ENCODE measurements at places on chromosomes 4 and X. TPM values are rescaled to one million over a fixed set of nuclear protein-coding genes. Genes with fewer than 3 reads are reported as not detected.

GRCh38 chrX:150683536-150684146 lies 9.6 kb upstream of the MTMR1 start:
- DNase-seq, result no peak

TCEAL7 gene
- 48.6 TPM for total RNA-seq

MXRA5 gene
- total RNA-seq, result 6.7 TPM

DNA sequence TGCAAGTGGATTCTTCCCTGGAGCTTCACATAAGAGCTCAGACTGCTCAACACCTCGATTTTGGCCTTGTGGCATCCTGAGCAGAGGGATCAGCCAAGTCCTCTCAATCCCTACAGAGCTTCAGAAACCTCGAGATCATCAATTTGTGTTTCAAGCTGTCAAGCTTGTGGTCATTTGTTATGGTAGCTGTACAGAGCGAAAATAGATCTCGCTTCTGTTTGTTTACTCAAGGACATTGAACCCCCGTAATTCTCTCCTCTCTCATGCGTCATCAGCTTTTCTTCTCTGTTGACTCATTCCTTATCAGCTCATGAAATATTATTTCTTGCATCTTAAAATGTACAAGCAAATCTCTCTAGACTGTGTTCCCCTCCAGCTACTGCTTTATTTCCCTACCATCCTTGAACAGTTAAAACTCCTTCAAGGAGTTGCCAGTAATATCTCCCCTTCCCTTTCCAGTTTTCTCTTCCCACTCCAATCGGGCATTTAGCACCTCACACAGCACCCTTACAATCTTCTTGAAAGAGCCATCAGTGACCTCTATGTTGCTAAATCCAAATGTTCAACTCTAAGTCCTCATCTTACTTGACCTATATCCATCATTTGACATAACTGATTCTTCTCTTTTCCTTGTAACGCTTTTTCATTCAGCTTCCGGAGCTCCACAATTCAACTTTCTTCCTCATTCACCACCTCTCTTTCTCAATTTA lies 106.2 kb upstream of the FAT1 start:
- no peak for DNase-seq

DNA sequence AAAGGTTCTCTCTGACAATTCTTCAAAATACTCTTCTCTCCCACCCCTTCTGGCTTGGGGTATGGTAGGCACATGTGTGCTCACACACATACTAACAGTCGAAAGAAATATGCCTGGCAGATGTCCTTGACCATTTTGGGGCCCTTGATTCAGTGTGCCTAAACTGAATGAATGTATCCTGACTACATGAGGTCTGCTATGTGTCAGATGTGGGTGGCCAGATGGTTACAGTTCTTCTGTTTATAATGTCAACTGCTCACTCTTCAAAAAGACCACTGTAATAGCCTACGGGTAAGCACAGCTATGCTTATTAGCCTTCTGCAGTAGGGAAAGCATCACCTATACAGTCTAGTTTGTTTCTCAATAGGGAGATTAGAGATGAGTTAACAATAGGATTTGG lies 63.7 kb upstream of the VEGFC start:
- DNase-seq, result no peak

DNA sequence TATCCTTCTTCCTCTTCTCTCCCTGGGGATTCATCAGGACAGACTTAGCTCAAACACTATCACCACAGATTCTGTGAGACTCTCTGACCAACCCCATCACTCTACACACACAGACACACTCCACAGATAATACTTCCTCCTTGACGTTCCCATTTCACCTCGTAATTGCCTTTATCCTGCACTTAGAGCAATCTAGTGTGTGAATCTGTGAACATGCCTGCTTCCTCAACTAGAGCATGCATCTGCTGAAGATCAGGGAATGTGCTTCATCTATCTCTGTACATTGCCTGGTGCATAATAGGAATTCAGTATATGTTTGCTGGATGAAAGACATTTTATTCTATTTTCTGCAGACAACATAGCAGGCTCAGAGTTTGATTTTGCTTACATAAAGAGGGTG lies 25.1 kb upstream of the HS6ST2 start:
- DNase-seq, result no peak

GRCh38 chr4:70778888-70779422 lies 57.2 kb downstream of the RUFY3 start:
- peak; percentile 3 for DNase-seq

DNA sequence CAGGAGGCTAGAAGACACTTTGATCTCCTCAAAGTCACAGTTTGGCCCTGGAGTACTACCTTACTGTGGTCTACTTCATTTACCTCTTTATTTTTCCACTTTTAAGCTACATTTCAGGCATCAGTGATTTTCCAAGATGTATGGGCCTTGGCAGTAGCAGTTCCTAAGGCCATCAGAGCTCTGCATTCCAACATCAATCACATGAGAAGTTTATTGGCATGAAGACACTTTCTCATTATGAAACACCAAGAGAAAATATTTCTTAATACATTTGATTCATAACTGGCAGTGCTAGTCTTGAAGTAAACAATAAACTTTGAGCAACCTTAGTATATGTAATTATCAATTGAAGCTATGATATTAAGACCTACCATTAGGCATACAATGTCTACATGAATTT lies 178.1 kb downstream of the IL15 start:
- DNase-seq, result no peak

DNA sequence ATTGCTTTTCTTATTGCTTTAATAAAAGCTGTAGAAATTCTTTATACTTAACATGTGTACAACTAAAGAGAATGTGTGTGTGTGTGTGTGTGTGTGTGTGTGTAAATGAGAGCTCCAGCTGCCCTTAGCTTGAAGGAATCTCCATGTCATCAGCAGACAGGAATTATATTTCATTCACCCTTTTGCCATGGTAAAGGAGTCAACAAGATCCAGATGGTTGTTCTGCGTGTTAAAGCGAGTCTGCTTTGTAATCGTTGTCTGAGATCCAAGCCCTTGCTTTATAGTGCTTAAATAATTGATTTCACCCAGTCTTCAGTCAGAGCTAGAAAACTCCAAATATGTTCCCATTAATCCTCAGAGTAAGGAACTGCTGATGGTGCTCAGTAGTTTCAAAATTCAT lies 285.5 kb downstream of the PDGFC start:
- DNase-seq, result no peak

PLCXD1 gene
- total RNA-seq, result 14.2 TPM

DNA sequence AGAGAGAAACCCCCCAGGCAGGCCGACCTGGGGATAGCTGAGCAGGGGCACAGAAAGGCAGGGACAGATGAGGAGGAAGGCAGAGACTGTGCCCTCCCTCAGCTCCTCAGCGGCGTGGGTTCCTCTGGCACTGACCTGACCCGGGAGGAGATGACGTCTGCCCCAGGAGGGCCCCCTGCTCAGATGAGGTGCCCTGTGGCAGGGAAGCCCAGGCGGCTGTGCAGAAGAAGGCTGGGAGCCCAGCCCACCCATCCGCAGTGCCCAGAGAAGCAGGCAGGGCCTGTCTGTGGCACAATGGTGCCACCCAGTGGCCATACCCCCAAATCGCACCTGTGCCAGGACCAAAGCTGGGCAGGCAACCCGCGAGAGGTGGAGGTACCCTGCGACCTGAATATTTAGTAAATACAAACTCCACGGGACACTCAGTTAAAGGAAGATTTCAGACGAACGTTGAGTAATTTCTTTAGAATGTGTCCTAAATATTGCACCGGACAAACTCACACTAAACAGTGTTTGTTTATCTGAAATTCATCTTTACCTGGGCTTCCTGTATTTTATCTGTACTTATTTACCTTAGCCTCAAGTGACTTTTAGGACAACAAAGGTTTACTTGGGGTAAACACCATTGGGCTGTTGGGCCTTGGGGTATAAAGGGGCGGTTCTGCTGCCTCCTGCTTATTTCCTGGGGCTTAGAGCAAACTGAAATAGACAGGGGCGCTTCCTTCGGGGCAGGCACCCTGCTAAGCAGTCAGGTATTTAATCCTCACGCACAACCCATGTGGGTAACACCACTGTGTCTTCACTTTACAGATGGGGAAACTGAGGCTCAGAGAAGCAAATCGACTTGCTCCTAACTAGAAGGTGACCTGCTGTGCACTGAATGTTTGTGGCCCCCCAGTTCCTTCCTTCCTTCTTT lies 46.5 kb upstream of the HMX1 start:
- peak; percentile 51 for DNase-seq

USP17L12 gene
- not detected for total RNA-seq

DNA sequence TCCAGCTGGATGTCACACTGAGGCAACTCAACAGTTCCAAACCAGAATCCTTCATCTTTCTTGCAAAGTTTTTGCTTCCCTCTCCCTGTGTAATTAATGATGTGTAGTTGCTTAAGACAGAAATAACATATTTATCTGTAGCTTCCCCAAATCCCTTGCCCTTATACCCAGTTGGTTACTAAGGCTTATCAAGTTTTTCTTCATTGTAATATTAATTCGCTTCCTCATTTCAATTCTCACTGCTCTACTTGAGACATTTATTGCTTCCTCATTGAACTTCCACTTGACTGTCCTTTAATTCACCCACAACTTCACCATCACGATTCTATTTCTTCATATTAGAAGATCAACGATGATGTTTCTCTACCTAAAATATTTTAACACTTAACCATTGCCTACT lies 386.6 kb upstream of the CPEB2 start:
- DNase-seq, result no peak

GRCh38 chr4:77431546-77431945 lies 174.1 kb upstream of the CXCL13 start:
- no peak for DNase-seq

DNA sequence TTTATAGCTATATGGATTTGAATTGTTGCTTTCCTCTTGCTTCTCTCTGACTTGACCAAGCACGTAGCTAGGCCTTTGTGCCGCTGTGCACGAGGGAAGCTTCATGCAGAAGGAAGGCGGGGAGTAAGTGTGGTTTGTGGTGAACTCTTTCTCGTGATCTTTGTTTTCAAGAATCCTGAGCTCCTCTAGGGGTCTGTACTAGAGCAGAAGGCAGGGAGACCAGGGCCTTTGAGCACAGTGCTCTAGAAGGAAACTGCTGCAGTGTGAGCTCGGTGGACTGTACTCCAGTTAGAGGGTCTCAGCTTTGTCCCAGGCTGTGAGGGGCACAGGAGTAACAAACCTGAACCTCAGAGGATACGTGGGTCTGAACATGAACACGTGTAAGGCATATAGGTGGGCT lies 49.0 kb downstream of the AGA start:
- DNase-seq, result no peak

DNA sequence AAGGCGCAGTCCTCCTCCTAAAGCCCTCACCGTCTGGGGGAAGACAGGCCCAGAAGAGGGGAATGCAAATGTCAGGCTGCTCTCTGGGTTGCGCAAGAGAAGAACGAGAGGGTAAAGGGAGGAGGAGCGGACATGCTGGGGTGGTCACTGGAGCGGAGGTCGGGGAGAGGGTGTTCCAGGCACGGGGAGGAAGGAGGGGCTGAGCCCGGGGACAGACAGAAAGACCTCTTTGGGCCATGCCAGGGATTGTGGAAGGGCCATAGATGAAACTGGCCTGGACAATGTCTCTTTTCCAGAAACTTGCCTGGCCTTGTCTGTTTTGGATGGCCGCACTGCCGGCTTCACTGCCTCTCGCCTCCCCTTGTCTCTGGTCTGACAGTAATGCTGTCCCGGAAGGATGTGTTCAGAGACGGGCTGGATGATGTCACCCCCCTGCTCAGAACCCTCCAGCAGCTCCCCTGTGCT lies 121.0 kb downstream of the SORCS2 start:
- no peak for DNase-seq

DNA sequence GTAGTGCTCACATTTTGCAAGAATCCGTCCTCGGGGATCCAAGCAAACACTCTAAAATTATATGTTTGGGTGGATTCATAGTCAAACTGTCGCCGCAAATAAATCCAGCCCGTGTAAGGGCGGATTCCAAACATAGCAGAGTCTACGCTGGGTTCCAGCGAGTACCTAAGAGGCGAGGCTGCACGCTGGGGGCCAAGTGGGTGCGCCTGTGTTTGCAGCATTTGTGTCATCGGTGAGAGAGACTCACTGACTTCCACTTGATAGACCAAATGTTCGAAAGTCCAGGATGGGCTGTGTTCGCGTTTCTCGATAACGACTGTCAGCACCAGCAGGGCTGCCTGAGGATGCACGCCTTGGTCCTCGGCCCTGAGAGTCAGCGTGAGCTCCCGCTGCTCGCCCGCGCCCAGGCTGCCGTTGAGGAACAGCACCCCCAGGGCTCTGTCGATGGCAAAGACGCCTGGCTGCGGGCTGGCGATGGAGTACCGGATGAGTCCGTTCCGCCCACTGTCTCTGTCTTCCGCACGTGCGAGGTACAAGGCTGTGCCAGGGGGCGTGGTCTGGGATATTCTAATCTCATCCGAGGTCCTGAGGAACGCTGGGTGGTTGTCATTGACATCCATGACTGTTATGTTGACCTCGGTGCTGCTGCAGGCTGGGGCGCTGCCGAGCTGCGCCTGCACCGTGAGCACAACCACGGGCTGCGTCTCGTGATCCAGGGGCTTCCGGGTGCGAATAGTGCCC lies 158.7 kb downstream of the DCHS2 start:
- peak; percentile 2 for DNase-seq

GRIA2 gene
- total RNA-seq, result 492 TPM

RAB41 gene
- not detected for total RNA-seq

CTAG1B gene
- total RNA-seq, result not detected

GRCh38 chrX:110420771-110421499 lies 62.3 kb downstream of the RTL9 start:
- DNase-seq, result no peak

GRCh38 chr4:113725963-113726362 lies 35.6 kb downstream of the CAMK2D start:
- no peak for DNase-seq
